ENCODE measurements at places on chromosomes 3 and 15.

DNA sequence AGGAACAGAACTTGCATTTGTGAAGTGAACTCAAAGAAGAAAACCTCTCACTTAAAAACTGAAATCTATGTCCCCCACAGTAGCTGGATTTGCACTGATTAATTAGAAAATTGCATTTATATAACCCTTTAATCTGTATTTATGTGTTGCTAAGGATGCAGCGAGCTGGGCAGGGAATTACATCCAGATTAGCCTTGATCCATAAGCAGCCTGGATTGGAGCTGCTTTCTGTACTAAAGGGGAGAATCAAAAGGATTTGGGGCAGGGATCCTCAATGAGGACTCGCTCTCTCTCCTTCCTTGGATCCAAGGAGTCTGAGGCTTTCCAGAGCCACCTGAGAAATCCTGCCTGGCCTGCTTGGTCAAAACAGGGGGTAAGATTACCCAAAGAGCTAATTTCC, 125.9 kb downstream of the TLE3 start:
- no peak for DNase-seq

GRCh38 chr3:153093629-153094028, 68.4 kb upstream of the RAP2B start:
- no peak for DNase-seq

GRCh38 chr3:55622733-55623132, 135.6 kb upstream of the WNT5A start:
- DNase-seq: no peak

- no peak for DNase-seq
Measured at GRCh38 chr3:21393683-21394311, 357.2 kb downstream of the ZNF385D start.

GRCh38 chr3:48400824-48401433, 28.9 kb downstream of the FBXW12 start:
- DNase-seq: peak; percentile 24

GRCh38 chr3:38453075-38453912, at the start of gene ACVR2B:
TSS of gene ACVR2B (plus strand) at chr3:38453890. CDS start at chr3:38454323, 433 bp downstream.
- DNase-seq: peak; percentile 86

GRCh38 chr3:64163755-64164148, 61.5 kb downstream of the PRICKLE2 start:
- no peak for DNase-seq

DNA sequence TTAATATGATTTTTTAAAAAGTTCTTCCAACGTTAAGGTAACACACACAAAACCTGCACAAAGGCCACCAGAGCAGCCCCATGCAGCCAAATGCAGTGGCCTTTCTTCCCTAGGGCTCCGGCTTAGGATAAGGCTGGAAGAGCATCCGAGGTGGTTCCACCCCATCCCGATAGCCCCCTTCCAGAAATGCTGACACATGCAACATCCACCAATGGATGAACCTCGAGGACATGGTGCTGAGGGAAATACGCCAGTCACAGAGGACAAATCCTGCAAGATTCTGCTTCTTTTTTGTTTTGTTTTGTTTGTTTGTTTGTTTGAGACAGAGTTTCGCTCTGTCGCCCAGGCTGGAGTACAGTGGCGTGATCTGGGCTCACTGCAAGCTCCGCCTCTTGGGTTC, 199.3 kb upstream of the NSMCE3 start:
- no peak for DNase-seq

GRCh38 chr3:195258449-195259153, 12.4 kb downstream of the XXYLT1 start:
- no peak for DNase-seq

- no peak for DNase-seq
Measured at GRCh38 chr15:53462651-53463050, 296.8 kb downstream of the WDR72 start.

DNA sequence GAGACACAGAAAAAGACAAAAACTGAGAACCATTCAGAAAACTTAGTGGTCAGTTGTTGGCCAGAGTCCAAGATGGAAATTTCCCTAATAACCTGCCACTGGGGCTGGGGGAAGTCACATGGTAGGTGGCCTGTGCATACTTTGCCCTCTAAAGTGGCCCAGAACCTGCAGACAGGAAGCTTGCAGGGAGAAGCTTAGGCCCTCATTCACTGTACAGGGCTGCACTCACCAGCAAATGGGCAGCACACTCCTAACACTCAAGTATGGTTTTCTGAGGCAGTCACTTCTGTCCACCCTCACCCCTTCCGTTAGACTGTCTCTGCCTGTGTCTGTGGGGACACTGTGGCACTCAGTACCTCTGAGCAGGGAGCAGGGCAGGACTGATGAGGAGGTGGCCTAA, 14.5 kb upstream of the RNU6-1 start:
- peak; percentile 19 for DNase-seq

DNA sequence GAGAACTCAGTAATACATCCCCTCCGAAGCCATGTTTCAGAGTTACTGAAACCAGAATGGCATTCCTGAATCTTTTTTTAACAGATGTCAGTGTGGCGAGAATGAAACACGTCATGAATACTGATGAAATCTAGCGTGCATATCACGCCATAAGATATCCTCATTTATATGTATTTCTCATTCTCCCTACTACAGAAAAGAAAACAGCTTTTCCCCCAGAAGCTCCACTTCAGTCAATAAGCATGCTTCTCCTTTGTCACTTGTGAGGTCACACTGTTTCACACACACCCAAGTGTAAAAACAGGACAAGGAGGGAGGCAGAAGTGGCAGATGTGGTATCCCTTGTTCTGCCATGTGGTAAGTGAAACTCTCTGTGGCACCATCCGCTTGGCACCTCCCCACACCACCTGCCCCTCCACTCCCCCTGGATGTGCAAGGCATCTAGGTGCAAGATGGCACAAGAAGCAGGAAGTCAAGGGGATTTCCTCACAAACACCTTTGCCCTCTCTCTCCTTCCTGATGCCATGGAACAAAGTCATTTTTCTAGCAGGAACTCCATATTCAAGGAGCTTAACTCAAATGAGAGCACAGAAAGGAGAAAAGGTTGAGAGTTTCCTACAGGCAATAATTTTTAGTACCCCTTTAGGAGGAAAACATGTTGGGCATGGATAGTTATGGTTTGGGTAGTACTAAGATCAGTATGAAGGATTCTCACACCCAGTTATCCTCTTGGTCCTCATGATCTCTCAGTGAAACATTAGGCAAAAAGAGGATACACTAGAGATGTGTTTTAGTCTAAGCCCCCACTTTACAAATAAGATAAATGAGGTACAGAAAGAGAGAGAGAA, 47.5 kb upstream of the FRMD4B start:
- no peak for DNase-seq

DNA sequence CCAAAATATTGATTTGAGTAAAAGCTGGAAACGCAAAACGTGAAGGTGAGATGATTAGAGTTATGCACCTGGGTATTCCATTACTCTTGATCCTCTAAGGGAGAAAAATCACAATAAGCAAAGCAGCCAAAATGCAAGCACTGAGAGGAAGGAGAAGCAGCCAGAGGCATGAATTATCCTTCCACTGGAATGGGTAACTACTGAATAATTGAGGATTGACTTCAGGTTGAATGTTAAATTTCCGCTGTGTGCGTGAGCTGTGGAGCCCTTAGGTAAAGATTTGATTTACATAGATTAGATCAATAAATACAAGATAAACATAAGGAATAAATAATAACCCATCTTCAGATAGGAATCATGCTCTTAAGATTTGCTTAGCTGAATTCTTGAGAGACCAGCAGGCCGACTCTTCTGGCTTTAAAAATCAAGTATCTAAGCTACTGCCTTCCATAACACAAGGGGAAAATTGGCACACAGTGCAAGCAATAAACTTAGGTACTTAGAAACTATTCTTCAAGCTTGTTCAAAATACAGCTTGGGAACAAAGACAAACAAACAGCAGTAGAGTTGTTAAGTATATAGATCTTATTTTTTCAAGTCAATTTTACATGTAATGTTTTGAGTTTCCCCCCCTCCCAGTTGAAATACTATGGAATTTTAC, 1459.5 kb downstream of the ZPLD1 start:
- no peak for DNase-seq

GRCh38 chr3:169811631-169812331, 889 bp upstream of the LRRIQ4 start:
- peak; percentile 95 for DNase-seq

- no peak for DNase-seq
Measured at GRCh38 chr15:95350908-95351307, 979.6 kb upstream of the NR2F2 start.

GRCh38 chr3:49630784-49631183, 43.4 kb upstream of the APEH start:
- no peak for DNase-seq

GRCh38 chr15:74589826-74590225, 25.8 kb upstream of the CLK3 start:
- DNase-seq: no peak

- DNase-seq: no peak
Measured at GRCh38 chr3:170709046-170709445, 123.2 kb upstream of the SLC7A14 start.

DNA sequence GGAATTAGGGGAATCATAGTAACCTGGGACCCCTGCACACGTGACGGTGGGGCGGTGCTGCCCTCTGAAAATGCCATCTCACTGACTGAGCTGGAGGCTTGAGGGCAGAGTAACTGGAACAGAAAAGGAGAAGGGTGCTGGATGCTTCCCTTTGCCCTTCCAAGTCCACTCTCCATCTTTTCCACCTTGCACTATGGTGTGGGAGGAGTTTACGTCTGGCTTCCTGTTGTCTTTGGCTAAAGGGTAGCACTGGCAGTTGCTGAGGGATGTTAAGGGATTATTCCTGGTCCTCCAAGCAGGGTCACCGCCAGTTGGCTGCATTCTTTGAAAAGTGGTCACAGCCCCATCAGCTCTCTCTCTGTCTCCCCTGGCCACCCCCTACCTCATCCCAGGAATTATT, 129.4 kb upstream of the SNTN start:
- no peak for DNase-seq

DNA sequence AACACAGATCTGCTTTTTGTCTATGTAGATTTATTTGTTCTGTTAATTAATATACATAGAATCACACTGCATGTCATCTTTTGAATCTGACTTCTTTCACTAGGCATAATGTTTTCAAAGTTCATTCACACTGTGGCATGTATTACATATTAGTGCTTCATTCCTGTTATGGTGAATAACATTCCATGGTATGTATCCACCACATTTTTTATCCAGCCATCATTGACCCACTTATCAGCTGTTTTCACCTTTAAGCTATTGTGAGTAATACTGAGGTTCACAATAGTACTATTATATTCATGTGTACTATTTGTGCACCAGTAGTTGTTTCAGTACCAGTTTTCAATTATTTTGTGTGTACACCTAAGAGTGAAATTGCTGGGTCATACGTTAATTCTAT, 230.6 kb upstream of the CNTN3 start:
- no peak for DNase-seq

DNA sequence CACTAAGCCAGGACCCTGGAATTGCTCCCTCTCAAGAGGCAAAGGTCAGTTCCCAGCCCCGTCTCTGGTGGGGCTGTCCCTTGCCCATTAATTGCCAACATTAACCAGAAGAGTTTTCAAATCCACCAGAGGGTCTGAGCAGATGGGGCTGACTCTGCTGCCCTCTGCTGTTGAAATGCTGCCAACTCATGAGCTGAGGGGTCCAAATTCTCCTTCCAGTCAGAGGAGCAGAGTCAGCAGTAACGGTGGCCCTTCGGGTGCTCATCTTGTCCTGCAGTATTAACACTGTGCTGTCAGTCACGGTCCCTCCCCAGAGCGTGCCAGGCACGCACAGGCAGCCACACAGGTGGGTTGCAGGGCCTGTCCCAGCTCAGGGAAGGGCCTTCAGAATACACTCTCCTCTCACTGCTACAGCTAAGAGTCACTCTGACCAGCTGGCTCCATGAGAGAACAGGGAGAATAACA, 10.7 kb upstream of the SPTBN5 start:
- DNase-seq: peak; percentile 68

GRCh38 chr15:31108836-31109235, 7.3 kb upstream of the TRPM1 start:
- DNase-seq: no peak

- no peak for DNase-seq
Measured at GRCh38 chr3:33993631-33994030, 195.2 kb downstream of the PDCD6IP start.

DNA sequence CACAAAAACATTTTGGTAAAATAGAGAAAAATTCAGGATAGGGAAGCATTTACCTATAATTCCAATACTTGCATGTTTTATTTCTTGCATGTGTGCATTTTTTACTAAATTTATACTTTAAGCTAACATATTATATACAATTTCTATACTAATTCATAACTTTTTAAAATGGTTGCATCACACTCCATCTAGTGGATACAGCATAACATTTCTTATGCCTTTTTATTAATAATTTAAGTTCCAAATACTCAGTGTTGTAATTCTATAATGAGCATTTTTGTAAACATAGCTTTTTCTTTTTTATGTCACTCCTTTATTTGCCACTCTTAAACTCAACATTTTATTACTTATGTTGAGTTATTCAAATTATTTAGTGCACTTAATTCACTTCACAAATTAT, 477.7 kb downstream of the ZBBX start:
- DNase-seq: no peak

GRCh38 chr15:67083135-67083762, 17.8 kb downstream of the SMAD3 start:
- no peak for DNase-seq

DNA sequence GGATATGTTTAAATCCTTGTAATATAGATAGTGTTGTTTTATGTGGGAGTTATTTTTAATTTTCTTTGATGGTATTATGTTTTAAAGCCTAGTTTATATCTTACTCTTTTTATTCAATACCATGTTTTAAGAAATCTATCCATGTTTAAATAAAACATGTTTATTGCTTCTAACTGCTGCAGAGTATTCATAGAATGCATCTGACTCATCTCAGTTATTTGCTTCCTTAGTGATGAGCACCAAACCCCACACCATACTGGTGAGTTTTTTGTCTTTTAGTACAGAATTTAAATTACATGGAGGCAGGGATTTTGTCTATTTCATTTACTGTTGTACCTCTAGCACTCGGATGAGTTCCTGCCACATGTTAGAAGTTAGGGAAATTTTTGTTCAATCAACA, 209.2 kb downstream of the NSUN3 start:
- DNase-seq: no peak

DNA sequence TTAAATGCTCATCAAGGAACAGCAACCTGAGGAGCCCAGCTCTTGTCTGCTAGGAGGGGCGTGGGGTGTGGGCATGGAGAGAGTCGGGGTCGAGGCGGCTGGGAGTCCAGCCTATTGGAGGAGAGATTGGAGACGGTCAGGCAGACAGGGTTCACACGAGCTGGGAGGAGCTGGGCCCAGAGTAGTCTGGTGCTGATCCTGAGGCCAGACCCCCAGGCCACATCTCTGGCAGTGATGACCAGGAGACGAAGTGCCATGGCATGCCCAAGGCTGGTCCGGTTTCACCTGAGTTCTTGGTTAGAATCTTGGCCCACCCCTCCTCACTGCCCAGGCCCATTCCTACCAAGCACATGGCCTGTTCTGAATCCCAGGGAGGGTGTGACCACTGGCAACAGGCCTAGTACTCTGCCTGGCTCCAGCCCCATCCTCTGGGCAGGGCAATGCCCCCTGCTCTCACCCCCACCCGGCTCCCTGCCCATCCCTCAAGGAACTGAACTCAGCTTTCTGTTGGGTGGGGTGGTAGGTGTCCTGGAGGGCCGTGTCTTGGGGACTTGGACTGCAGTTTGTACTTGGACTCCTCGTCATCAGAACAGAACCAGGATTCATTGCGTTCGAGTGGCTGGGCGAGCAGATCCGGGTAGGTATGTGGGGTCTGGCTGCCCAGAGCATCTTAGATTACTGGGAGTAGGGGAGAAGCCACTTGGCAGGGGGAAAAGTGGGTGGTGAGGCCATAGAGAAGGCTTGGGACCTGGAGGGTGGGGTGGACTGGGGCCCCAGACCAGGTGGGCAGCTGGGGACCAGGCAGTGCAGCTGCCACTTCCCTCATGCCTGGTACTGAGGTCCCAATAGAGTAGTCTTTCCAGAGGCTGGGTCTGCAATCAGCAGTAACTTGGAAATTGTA, 20.8 kb downstream of the SLC28A1 start:
- no peak for DNase-seq

All from NCI-H1417 (cell line).